Mesothelial cell of epicardium (in vitro differentiated cells): ENCODE measurements at places on chromosomes 7 and 10. TPM values are rescaled to one million over a fixed set of nuclear protein-coding genes. Genes with fewer than 3 reads are reported as not detected.

GRCh38 chr10:86313621-86314041 lies 53.0 kb downstream of the GRID1 start:
- no peaks in the 10 kb centered on the region for H3K4me1 ChIP-seq
- DNase-seq, result no peak
- H3K27ac ChIP-seq, result no peak overlapping the region

- H3K4me3 ChIP-seq, result no peak overlapping the region
- no peak overlapping the region for H3K27ac ChIP-seq
- no peaks in the 10 kb centered on the region for H3K27me3 ChIP-seq
- H3K4me1 ChIP-seq, result no peaks in the 10 kb centered on the region
Measured at GRCh38 chr10:109588259-109588658, 335.1 kb downstream of the XPNPEP1 start.

The PARD3 gene
- 68.6 to 73.4 TPM (median 73.2 TPM) in 3 replicates for total RNA-seq

GRCh38 chr7:96061844-96062243 lies 260.1 kb downstream of the SLC25A13 start:
- peaks cover 33% of the 10 kb centered on the region for H3K4me1 ChIP-seq
- H3K4me3 ChIP-seq, result no peak overlapping the region
- no peaks in the 10 kb centered on the region for H3K27me3 ChIP-seq
- no peak for DNase-seq
- H3K36me3 ChIP-seq, result no peaks in the 10 kb centered on the region
- H3K27ac ChIP-seq, result no peak overlapping the region

GRCh38 chr7:55590517-55591281 lies 18.4 kb upstream of the VOPP1 start:
- no peak overlapping the region for H3K27ac ChIP-seq
- H3K4me1 ChIP-seq, result peaks cover 2% of the 10 kb centered on the region
- DNase-seq, result no peak
- no peak overlapping the region for H3K4me3 ChIP-seq
- H3K36me3 ChIP-seq, result no peaks in the 10 kb centered on the region

GRCh38 chr10:60944058-60944909 lies at the start of gene RHOBTB1:
Gene RHOBTB1 (minus strand): TSS chr10:60944185. CDS start chr10:60911542, 32,643 bp downstream.
- H3K36me3 ChIP-seq, result peaks cover 6% of the 10 kb centered on the region
- peak within 1 kb of the TSS; percentile 99 for H3K27ac ChIP-seq
- peak; percentile 79 for DNase-seq

- no peak for DNase-seq
- no peaks in the 10 kb centered on the region for H3K27me3 ChIP-seq
- H3K27ac ChIP-seq, result no peak overlapping the region
Measured at GRCh38 chr10:75170215-75170614, 40.4 kb upstream of the VDAC2 start.

DNA sequence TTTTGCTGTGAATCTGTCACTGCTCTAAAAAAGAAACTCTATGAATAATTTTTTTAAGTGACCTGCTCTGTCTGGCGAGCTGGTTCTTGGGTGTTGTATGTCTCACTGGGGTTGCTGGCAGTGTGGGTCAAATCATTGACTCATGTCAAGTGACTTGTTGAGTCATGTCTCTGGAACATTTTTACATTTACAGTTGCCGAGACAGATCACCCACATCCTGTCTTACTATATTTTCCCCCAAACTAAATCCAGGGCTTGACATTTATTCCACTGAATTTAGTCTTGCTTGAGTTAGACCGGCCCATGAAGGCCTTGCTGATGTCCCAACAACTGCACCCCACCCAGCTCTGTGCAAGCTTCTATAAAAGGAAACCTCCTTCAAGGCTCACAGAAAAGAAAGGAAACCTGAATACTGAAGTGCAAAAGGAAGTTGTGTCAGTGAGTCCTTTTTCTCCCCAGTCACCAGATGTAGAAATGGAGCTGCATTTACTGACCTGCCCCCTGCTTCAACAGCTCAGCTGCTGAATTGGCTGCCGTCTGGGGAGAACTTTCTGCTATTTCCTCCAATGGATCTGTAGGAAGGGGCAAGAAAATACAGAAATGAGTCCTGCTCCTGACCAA lies 290.3 kb downstream of the TNS3 start:
- peaks cover 83% of the 10 kb centered on the region for H3K36me3 ChIP-seq
- H3K4me3 ChIP-seq, result no peak overlapping the region
- no peak for DNase-seq
- no peaks in the 10 kb centered on the region for H3K27me3 ChIP-seq

- DNase-seq, result no peak
- H3K4me1 ChIP-seq, result peaks cover 72% of the 10 kb centered on the region
- H3K27me3 ChIP-seq, result no peaks in the 10 kb centered on the region
- H3K27ac ChIP-seq, result no peak overlapping the region
- no peaks in the 10 kb centered on the region for H3K36me3 ChIP-seq
- no peak overlapping the region for H3K4me3 ChIP-seq
Measured at GRCh38 chr10:79079054-79079397, 10.3 kb downstream of the ZMIZ1 start.

DNA sequence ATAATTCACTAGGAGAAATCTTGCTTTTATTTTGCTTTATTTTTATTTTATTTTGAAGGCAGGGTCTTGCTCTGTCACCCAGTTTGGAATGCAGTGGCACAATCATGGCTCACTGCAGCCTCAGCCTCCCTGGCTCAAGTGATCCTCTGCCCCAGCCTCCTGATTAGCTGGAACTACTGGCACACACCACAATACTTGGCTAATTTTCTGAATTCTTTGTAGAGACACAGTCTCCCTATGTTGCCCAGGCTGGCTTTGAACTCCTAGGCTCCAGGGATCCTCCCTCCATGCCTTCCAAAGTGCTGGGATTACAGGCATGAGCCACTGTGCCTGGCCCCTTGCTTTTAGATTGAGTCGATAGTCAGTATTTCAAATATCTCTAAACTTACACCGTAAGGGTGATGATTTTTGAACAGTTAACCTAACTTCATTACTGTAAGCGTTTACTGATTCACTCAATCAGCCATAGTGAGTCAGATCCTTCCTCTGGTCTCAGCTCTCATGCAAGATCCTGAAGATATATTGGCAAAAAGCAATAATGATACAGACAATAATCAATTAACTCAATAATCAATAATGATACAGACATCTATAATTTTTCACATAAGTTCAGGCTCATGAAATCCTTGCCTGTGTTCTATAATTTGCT lies 239.5 kb downstream of the KIAA1217 start:
- peaks cover 39% of the 10 kb centered on the region for H3K36me3 ChIP-seq
- no peak overlapping the region for H3K4me3 ChIP-seq
- peaks cover 28% of the 10 kb centered on the region for H3K4me1 ChIP-seq
- no peak for DNase-seq
- H3K27ac ChIP-seq, result peak overlapping the region; percentile 80

DNA sequence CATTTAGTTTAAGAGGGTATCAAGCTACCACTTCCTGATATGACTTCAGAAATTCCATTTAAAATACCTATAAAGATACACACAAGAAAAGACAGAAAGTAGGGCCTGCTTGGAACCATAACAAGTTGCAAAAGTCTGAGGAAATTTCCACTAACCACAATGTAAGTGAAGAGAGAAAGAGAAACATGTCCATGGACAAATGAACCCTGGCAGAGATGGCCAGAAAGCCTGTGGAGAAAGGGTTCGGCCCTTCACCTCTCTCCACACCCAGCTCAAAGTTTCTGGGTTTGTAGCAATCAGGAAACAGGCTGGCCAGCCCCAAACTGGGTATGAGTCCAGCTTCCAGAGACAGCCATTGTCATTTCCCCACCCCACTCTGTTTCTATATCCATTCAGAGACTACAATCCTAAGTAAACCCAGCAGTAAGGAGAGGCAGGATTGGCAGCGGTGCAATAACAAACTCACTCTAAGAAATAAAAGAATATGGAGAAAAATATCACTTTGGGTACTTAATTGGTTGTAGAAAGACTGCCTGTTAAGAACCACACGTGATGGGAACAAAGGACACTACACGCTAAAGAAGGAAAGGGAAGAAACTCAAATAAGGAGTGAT lies 71.1 kb downstream of the STK17A start:
- H3K4me3 ChIP-seq, result no peak overlapping the region
- peaks cover 23% of the 10 kb centered on the region for H3K36me3 ChIP-seq
- H3K27ac ChIP-seq, result no peak overlapping the region
- no peaks in the 10 kb centered on the region for H3K27me3 ChIP-seq
- peaks cover 16% of the 10 kb centered on the region for H3K4me1 ChIP-seq

DNA sequence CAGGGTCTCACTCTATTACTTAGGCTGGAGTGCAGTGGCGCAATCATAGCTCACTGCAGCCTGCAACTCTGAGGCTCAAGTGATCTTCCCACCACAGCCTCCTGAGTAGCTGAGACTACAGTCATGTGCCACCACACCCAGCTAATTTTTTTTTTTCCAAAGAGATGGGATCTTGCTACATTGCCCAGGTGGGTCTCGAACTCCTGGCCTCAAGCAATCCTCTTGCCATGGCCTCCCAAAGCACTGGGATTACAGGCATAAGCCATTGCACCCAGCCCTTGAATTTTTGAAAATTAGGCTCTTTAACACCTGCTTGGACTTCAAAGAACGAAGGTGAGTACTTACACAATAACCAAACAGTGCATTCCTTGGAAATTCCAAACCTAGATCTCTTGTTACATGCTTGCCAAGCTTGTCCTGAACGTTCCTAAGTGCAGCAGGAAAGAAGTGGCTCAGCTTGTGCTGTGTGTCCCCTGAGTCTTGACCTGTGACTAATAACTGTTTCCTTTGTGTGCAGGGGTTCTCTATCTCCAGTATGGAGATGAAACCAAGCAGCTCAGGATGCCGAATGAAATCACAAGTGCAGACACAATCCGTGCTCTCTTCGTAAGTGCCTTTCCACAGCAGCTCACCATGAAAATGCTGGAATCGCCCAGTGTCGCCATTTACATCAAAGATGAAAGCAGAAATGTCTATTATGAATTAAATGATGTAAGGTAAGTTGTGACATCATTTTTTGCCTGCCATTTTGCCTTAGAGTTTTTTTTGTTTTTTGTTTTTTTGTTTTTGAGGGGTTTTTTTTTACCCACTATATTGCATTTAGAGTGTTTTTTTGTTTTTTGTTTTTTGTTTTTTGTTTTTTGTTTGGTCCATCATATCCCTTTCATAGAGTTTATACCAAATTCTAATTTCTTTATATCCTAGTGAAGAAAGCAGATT lies 223.8 kb downstream of the KIAA1217 start:
- H3K4me3 ChIP-seq, result no peak overlapping the region
- DNase-seq, result no peak
- peak overlapping the region; percentile 43 for H3K27ac ChIP-seq
- peaks cover 40% of the 10 kb centered on the region for H3K36me3 ChIP-seq
- H3K4me1 ChIP-seq, result no peaks in the 10 kb centered on the region

- H3K27me3 ChIP-seq, result no peaks in the 10 kb centered on the region
- no peak for DNase-seq
- H3K36me3 ChIP-seq, result peaks cover 33% of the 10 kb centered on the region
- H3K4me1 ChIP-seq, result peaks cover 18% of the 10 kb centered on the region
- H3K4me3 ChIP-seq, result no peak overlapping the region
Measured at GRCh38 chr7:6015917-6016652, 7.0 kb downstream of the AIMP2 start.

- H3K27me3 ChIP-seq, result peaks cover 4% of the 10 kb centered on the region
- H3K4me3 ChIP-seq, result no peak overlapping the region
- H3K27ac ChIP-seq, result no peak overlapping the region
- no peaks in the 10 kb centered on the region for H3K36me3 ChIP-seq
- no peak for DNase-seq
Measured at GRCh38 chr10:122864901-122865300, 14.5 kb downstream of the FAM24B start.

The FKBP9 gene
- total RNA-seq, result 186 to 208 TPM (median 186 TPM) in 3 replicates

DNA sequence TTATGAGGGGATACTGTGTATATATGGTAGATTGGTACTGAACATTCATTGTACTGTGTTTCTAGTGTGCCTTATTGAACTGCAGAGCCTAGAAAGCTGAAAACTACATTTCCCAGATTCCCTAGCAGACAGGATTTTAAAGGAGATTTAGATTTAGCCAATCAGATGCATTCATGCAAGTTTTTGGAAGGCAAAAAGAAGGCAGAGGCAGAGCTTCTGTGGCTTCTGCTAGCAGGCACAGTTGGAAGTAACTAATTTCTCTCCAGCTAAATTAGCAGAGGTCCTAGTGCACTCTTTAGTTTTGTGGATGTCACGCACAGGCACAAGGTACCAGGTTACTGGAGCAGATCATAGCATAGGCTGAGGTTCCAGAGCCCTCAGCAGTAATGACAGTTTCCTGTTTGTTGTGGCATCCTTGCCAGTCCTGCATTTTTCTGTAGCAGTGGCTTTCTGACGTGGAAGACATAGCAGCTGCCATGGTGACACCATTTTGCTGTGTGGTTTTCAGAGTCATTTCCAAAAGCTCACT lies 83.7 kb upstream of the CCDC71L start:
- H3K36me3 ChIP-seq, result no peaks in the 10 kb centered on the region
- no peak overlapping the region for H3K27ac ChIP-seq
- no peak for DNase-seq
- H3K4me3 ChIP-seq, result no peak overlapping the region
- H3K4me1 ChIP-seq, result peaks cover 11% of the 10 kb centered on the region

The LRRTM3 gene
- total RNA-seq, result 4.6 to 5.6 TPM (median 5.2 TPM) in 3 replicates

DNA sequence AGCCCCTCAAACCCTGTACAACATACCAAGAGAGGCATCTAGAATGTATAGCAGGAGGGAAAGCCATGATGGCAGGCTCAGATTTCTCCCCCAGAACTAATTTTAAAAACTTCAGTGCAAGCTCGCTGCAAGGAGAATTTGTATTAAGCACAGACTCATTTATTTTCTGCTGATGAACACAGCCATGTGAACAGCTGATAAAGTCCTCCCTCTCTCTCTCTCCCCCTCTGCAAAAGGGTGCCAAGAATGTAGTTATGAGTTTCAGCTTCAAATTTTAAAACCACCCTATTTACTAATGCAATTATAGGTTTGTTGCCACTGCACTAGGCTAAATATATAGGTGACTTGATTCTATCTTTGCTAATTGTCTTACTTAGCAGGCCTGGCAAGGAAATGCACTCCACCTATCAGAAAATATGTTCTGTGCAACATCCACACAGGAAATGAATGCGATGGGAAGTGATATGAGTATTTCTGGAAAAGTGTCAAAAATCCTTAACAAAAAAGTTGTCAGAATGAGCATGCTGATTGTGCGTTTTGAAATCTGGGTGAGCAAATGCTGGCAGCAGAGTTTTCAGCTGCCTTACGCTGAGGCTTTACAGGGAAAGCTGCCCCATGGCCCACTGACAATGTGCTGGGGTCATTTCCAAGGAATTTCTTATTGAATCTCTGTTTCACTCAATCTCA lies 43.4 kb upstream of the GHITM start:
- peaks cover 11% of the 10 kb centered on the region for H3K4me1 ChIP-seq
- peaks cover 13% of the 10 kb centered on the region for H3K27me3 ChIP-seq
- no peaks in the 10 kb centered on the region for H3K36me3 ChIP-seq
- H3K4me3 ChIP-seq, result no peak overlapping the region
- no peak for DNase-seq
- H3K27ac ChIP-seq, result no peak overlapping the region

The CISD1 gene
- 15.1 to 16.9 TPM (median 15.4 TPM) in 3 replicates for total RNA-seq
